ENCODE measurements at places on chromosomes 2 and 18. TPM values are rescaled to one million over a fixed set of nuclear protein-coding genes. Genes with fewer than 3 reads are reported as not detected.

Gene CCDC178
- total RNA-seq: not detected

Gene CENPA
- 3.4 TPM for total RNA-seq

Gene DPP10
- total RNA-seq: under 0.01 TPM

Gene TLX2
- total RNA-seq: not detected

Gene HOXD8
- total RNA-seq: 23.8 TPM

Gene NDUFB3
- total RNA-seq: 77.5 TPM

Gene CNTNAP5
- under 0.01 TPM for total RNA-seq

Gene KATNAL2
- total RNA-seq: 0.86 TPM

Gene ST3GAL5
- 3.0 TPM for total RNA-seq

Gene ASXL2
- total RNA-seq: 5.0 TPM

All from dermis lymphatic vessel endothelial cell (primary cell).